Suprapubic skin (tissue), 4 donors: ENCODE measurements at places on chromosomes 5 and 9. TPM values are rescaled to one million over a fixed set of nuclear protein-coding genes. Genes with fewer than 3 reads are reported as not detected.

GRCh38 chr5:58544195-58544594 lies 38.7 kb upstream of the RAB3C start:
- no peaks in the 10 kb centered on the region for H3K4me1 ChIP-seq
- no peak overlapping the region for H3K4me3 ChIP-seq
- no peak for DNase-seq
- no peaks in the 10 kb centered on the region for H3K27me3 ChIP-seq

- H3K27ac ChIP-seq = no peak overlapping the region
- no peaks in the 10 kb centered on the region for H3K27me3 ChIP-seq
- peaks cover 3% of the 10 kb centered on the region for H3K36me3 ChIP-seq
- H3K4me1 ChIP-seq = peaks cover 6% of the 10 kb centered on the region
- no peak for DNase-seq
- H3K4me3 ChIP-seq = no peak overlapping the region
These were observed 7.6 kb downstream of the RNF38 start for GRCh38 chr9:36392489-36392888.

DNA sequence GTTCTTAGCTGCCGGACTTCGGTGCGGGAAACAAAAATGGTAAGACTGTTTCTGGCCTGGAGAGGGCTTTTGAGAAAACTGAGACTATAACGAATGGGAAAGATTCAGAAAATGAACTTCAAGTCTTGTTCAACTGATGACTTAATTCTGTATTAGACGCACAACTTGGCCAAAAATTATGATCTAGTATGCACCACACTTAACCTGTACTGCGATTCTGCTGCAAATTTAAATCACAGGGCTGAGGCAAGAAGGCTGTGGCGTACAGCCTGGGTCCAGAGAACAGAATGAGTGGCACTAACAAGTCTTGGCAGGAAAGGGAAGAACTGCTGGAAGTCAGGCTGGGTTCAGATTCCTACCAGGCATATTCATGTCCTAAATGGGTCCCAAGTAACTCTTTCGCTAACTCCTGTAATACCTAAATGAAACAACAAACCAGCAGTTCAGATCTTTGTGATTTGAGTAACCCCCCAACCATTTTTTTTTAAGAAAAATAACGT lies 781 bp upstream of the COL23A1 start:
- peaks cover 30% of the 10 kb centered on the region for H3K4me1 ChIP-seq
- H3K27me3 ChIP-seq = peaks cover 12% of the 10 kb centered on the region
- no peaks in the 10 kb centered on the region for H3K36me3 ChIP-seq

GRCh38 chr5:119332978-119333401 lies 22.8 kb upstream of the TNFAIP8 start:
- H3K27me3 ChIP-seq = no peaks in the 10 kb centered on the region
- peak overlapping the region; percentile 40 for H3K4me3 ChIP-seq
- no peak for DNase-seq
- H3K27ac ChIP-seq = peak overlapping the region; percentile 78
- H3K4me1 ChIP-seq = peaks cover 75% of the 10 kb centered on the region

GRCh38 chr5:171762903-171763302 lies 22.7 kb upstream of the SMIM23 start:
- peaks cover 9% of the 10 kb centered on the region for H3K4me1 ChIP-seq
- H3K4me3 ChIP-seq = no peak overlapping the region
- H3K27me3 ChIP-seq = no peaks in the 10 kb centered on the region
- no peak for DNase-seq
- no peaks in the 10 kb centered on the region for H3K36me3 ChIP-seq

GRCh38 chr5:26569241-26569928 lies 469.0 kb downstream of the CDH9 start:
- H3K27ac ChIP-seq = no peak overlapping the region
- no peaks in the 10 kb centered on the region for H3K4me1 ChIP-seq
- DNase-seq = peak; percentile 46
- H3K4me3 ChIP-seq = no peak overlapping the region
- H3K27me3 ChIP-seq = no peaks in the 10 kb centered on the region
- H3K36me3 ChIP-seq = no peaks in the 10 kb centered on the region

FOXD4L5 gene
- not detected for total RNA-seq

ANKRD20A1 gene
- 7.7 TPM for total RNA-seq

GRCh38 chr5:122362361-122362760 lies 50.3 kb downstream of the SNCAIP start:
- H3K36me3 ChIP-seq = no peaks in the 10 kb centered on the region
- no peak overlapping the region for H3K4me3 ChIP-seq
- no peak for DNase-seq
- H3K27me3 ChIP-seq = no peaks in the 10 kb centered on the region
- H3K27ac ChIP-seq = no peak overlapping the region

DNA sequence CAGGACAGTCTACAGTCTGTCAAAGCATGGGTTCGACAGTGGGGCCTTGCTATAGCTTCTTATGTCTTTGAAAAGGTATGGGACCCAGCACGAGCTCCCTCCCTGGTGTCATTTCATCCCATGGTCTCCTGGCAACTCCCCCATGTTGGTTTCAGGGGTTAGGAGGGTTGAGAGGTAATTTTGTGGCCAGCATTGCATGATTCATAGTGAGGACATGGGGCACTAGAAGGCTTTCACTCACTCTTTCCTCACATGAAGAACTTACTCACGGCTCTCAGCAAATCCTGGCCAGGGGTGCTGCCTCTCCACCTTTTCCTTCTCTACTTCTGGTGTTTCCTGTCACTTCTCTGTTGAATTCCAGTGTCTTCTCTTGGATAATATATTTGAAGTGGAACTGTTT lies 134.7 kb upstream of the TNPO1 start:
- H3K27me3 ChIP-seq = peaks cover 4% of the 10 kb centered on the region
- no peaks in the 10 kb centered on the region for H3K36me3 ChIP-seq
- H3K4me1 ChIP-seq = no peaks in the 10 kb centered on the region
- H3K27ac ChIP-seq = no peak overlapping the region
- H3K4me3 ChIP-seq = no peak overlapping the region

GRCh38 chr5:75202935-75203334 lies 33.7 kb downstream of the ANKRD31 start:
- no peaks in the 10 kb centered on the region for H3K36me3 ChIP-seq
- H3K4me1 ChIP-seq = no peaks in the 10 kb centered on the region
- DNase-seq = no peak

PCDHB4 gene
- 2.0 TPM for total RNA-seq

DNA sequence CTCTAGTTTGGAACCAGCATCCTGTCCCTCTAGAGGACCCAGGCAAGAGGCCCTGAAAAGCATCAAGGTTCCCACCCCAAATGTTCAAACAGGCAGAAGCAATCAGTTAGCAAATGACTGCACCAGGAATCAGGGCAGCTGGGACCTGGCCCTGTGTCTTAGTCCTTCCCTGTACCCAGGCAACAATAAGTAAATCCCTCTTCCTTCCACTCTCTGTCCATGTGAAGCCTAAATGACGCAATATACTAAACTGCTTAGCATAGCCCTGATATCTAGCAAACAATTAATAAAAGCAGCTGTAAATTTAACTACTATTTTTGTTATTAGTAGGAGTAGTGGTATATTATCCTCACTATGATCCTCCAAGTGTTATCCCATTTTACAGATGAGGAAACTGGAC lies 13.2 kb upstream of the ADRA1B start:
- no peak overlapping the region for H3K4me3 ChIP-seq
- H3K36me3 ChIP-seq = no peaks in the 10 kb centered on the region
- DNase-seq = no peak
- no peak overlapping the region for H3K27ac ChIP-seq

- H3K36me3 ChIP-seq = peaks cover 40% of the 10 kb centered on the region
- no peaks in the 10 kb centered on the region for H3K4me1 ChIP-seq
- no peak overlapping the region for H3K27ac ChIP-seq
These were observed 115.7 kb downstream of the MAN2A1 start for GRCh38 chr5:109805472-109805871.

PRELID2 gene
- 17.9 TPM for total RNA-seq

GRCh38 chr9:133789778-133790177 lies 51.6 kb upstream of the SARDH start:
- peaks cover 5% of the 10 kb centered on the region for H3K36me3 ChIP-seq
- peaks cover 28% of the 10 kb centered on the region for H3K4me1 ChIP-seq
- no peak for DNase-seq
- no peaks in the 10 kb centered on the region for H3K27me3 ChIP-seq
- H3K4me3 ChIP-seq = no peak overlapping the region

- H3K27me3 ChIP-seq = peaks cover 18% of the 10 kb centered on the region
- peak overlapping the region; percentile 4 for H3K4me3 ChIP-seq
- DNase-seq = no peak
- H3K27ac ChIP-seq = no peak overlapping the region
- peaks cover 3% of the 10 kb centered on the region for H3K4me1 ChIP-seq
- H3K36me3 ChIP-seq = no peaks in the 10 kb centered on the region
These were observed 28.9 kb upstream of the LPCAT1 start for GRCh38 chr5:1552521-1553255.

NDUFB6 gene
- total RNA-seq = 61.0 TPM

GRCh38 chr9:133886563-133887501 lies 105.3 kb downstream of the VAV2 start:
- no peaks in the 10 kb centered on the region for H3K36me3 ChIP-seq
- no peak overlapping the region for H3K27ac ChIP-seq

- DNase-seq = no peak
- H3K36me3 ChIP-seq = no peaks in the 10 kb centered on the region
- H3K4me1 ChIP-seq = peaks cover 19% of the 10 kb centered on the region
These were observed 10.6 kb downstream of the ERP44 start for GRCh38 chr9:100088202-100088601.

CDX1 gene
- total RNA-seq = not detected

PCDHA6 gene
- 0.89 TPM for total RNA-seq

- H3K4me1 ChIP-seq = peaks cover 26% of the 10 kb centered on the region
- H3K36me3 ChIP-seq = peaks cover 6% of the 10 kb centered on the region
- H3K4me3 ChIP-seq = no peak overlapping the region
- no peaks in the 10 kb centered on the region for H3K27me3 ChIP-seq
- no peak for DNase-seq
- H3K27ac ChIP-seq = no peak overlapping the region
These were observed 47.8 kb upstream of the IL17B start for GRCh38 chr5:149426931-149427330.

GRCh38 chr9:129406278-129407225 lies 214.3 kb downstream of the C9orf50 start:
- no peak overlapping the region for H3K27ac ChIP-seq
- no peaks in the 10 kb centered on the region for H3K36me3 ChIP-seq
- H3K4me3 ChIP-seq = no peak overlapping the region
- DNase-seq = no peak
- peaks cover 65% of the 10 kb centered on the region for H3K4me1 ChIP-seq

MEIKIN gene
- total RNA-seq = not detected

DMGDH gene
- 2.8 TPM for total RNA-seq

PCDHB11 gene
- total RNA-seq = 1.2 TPM

DNA sequence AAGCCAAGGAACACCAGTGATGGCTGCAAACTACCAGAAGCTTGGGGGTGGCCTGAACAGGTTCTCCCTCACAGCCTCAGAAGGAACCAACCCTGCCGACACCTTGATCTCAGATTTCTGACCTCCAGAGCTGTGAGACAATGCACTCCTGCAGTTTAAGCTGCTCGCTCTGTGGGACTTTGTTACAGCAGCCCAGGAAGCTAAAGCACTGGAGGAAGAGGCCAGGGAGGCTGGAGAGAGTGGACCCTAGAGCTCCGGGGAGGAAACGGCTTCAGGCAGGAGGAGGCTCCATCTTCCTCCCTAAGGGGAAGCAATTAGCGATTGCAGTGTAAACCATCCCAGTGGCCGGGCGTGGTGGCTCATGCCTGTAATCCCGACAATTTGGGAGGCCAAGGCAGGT lies 25.1 kb downstream of the BARX1 start:
- no peaks in the 10 kb centered on the region for H3K4me1 ChIP-seq
- no peak for DNase-seq
- H3K4me3 ChIP-seq = no peak overlapping the region
- H3K27ac ChIP-seq = no peak overlapping the region
- H3K27me3 ChIP-seq = peaks cover 43% of the 10 kb centered on the region

DNA sequence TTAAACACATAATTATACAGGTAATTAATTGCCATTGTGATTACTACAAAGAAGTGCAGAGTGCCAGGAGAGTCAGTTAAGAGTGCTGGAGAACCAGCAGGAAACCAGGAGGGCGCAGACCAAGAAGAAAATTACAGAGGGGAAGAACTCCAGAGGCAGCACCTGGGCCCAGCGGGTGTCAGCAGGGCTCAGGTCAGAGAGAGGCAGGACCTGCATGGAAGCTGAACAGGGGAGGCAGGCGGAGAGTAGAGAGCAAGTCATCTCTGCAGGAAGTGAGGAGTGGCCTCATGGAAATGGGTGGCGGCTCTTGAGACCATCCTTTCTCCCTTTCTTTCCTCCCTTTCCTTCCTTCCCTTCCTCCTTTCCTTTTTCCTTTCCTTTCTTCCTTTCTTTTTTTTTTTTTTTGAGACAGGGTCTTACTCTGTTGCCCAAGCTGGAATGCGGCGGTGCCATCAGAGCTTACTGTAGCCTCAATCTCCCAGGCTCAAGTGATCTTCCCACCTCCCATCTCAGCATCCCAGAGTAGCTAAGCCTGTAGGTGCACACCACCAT lies 4.0 kb upstream of the ZBTB34 start:
- no peak overlapping the region for H3K27ac ChIP-seq
- H3K4me3 ChIP-seq = no peak overlapping the region
- peaks cover under 1% of the 10 kb centered on the region for H3K27me3 ChIP-seq
- no peaks in the 10 kb centered on the region for H3K36me3 ChIP-seq
- DNase-seq = no peak

CRHBP gene
- total RNA-seq = not detected

UGT3A2 gene
- total RNA-seq = 17.8 TPM

DNA sequence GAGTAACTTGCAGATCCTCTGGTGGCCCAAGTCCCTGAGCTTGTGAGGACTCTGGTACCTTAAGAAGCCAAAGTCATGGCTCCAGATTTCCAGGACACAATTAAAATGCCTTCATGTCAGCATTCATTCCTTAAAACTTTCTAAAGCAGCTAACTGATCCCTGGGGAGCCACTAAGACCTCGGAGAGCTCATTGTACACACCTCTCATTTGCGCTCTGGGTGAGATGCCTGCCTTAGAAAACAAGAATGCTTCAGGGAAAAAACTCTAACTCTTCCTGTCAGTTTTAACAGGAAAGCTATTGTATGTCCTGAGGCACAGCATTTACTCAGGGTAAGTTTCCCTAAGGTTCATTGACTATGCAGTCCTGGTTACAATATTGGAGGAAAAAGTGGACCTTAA lies 285.0 kb downstream of the EFNA5 start:
- peaks cover 34% of the 10 kb centered on the region for H3K4me1 ChIP-seq
- peaks cover under 1% of the 10 kb centered on the region for H3K36me3 ChIP-seq
- H3K4me3 ChIP-seq = no peak overlapping the region
- H3K27me3 ChIP-seq = no peaks in the 10 kb centered on the region
- DNase-seq = no peak

DNA sequence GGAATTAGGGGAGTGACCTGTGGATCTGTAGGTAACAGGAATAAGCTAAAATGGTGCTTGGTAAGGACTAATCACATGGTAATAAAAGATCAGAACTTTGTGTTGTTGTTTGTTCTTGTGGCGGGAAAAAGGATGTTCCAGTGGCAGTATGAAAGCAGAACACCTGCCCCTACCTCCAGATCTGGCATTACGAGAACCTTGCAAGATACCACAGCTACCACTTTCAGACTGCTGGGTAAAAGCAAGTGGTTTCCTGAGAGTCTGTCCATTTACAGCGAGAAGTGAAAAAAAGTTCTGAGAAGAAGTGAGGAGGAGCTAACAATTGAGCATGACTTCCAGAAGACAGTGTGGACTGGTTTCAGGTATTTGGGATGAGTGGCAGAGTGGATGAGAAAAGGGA lies 252.5 kb downstream of the TLE4 start:
- no peaks in the 10 kb centered on the region for H3K4me1 ChIP-seq
- no peak overlapping the region for H3K27ac ChIP-seq
- H3K36me3 ChIP-seq = no peaks in the 10 kb centered on the region
- no peak for DNase-seq
